IPS-NIHi11 (cell line): ENCODE measurements at places on chromosomes 11 and 22.

DNA sequence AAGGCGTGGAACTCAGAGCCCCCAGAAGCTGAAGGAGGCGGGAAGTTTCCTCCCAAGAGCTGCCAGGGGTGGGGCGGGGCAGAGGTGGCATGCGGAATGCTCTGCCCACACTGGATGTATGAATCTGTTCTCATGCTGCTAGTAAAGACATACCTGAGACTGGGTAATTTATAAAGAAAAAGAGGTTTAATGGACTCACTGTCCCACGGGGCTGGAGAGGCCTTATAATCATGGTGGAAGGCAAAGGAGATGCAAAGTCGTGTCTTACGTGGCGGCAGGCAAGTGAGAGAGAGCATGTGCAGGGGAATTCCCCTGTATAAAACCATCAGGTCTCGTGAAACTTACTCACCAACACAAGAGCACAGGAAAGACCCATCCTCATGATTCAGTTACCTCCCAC lies 57.6 kb downstream of the SMIM38 start:
- no peak for DNase-seq

GRCh38 chr11:44606472-44606871 lies 41.0 kb downstream of the CD82 start:
- no peak for DNase-seq

DNA sequence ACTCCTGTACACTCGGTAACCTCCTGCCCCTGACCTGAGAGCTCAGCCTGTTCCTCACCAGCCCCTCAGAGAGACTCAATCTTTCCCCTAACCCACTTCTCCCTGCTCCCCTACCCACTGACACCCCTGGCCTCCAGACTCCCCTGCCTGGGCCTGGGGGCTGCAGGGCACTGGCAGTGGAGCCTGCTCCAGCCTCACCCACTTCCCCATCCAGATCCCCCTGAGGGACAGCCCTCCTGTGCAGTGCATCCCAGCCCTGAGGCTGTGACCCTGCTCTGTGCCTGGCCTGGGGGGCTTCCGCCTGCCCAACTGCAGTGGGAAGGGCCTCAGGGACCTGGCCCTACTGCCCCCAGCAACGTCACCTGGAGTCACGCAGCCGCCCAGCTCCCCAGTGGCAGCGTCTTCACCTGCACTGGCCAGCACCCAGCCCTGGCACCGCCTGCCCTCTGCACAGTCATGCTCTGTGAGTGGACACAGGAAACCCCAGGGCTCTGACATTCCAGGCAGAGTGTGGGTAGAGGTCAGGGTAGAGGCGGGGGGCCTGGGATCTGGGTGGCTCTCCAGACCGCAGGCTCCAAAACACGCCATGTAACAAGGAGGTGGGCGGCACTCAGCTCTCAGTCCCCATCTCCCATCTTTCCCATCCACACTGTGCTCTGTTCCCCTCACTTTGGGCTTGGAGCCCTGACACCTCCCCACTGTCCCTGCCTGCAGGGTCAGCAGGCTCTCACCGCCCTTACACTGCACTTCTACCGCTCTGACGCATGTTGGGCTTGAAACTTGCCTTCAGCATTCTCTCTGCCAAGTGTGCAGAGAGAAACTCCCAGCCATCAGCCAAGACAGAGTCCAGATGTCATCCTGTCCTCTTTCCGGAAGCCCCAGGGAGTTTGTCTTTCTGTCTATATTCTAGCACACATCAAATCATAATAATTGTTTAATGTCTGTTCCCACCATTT lies 5.1 kb downstream of the VSIG10L2 start:
- no peak for DNase-seq

DNA sequence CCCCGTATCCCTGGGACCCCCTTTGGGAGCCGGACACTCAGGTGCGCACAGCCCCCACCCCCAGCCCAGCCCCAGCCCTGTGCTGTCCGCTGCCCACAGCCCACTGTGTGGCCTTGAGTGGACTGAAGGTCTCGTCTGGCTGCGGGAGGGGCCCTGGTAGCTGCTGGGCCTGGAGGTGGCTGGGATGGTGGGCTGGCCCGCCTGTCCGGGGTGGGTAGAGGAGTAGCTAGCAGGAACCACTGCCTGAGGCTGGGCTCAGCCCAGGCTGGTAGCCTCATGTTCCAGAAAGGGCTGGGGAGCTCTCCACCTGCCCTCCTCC lies 4.6 kb upstream of the MUC6 start:
- no peak for DNase-seq

GRCh38 chr11:15865212-15865987 lies 490.9 kb downstream of the SOX6 start:
- DNase-seq: no peak

- no peak for DNase-seq
These were observed 5.3 kb downstream of the PHOX2A start for GRCh38 chr11:72238492-72239312.
